ENCODE measurements at places on chromosomes 7 and 10. TPM values are rescaled to one million over a fixed set of nuclear protein-coding genes. Genes with fewer than 3 reads are reported as not detected.

Gene ADRA2A
- 0.06 TPM for total RNA-seq

Gene CPSF4
- 42.9 TPM for total RNA-seq

Gene ARHGEF5
- total RNA-seq: 2.5 TPM

Gene SYT15
- 2.7 TPM for total RNA-seq

Gene OR2A12
- total RNA-seq: not detected

Gene MYH16
- total RNA-seq: 0.39 TPM

Gene RINT1
- 19.2 TPM for total RNA-seq

Gene CHST15
- total RNA-seq: 7.6 TPM

Gene NPSR1
- total RNA-seq: not detected

Gene PTER
- total RNA-seq: 16.1 TPM

Gene SDK1
- 0.37 TPM for total RNA-seq

Gene NEURL1
- total RNA-seq: 0.75 TPM

Gene SPDYE5
- total RNA-seq: not detected

Gene WEE2
- not detected for total RNA-seq

Gene FFAR4
- total RNA-seq: 0.08 TPM

Gene CTTNBP2
- 0.29 TPM for total RNA-seq

Gene ARMS2
- not detected for total RNA-seq

Gene TSPAN33
- 6.4 TPM for total RNA-seq

Gene TMEM176A
- total RNA-seq: not detected

Gene SKAP2
- total RNA-seq: 17.5 TPM

Gene CLRN3
- not detected for total RNA-seq

Gene DYDC2
- not detected for total RNA-seq

Gene GRM8
- total RNA-seq: not detected

Gene CFAP43
- 0.25 TPM for total RNA-seq

Gene TSPAN15
- 103 TPM for total RNA-seq

Gene BTBD16
- total RNA-seq: 0.46 TPM

Gene KCND2
- not detected for total RNA-seq

Gene PLEKHS1
- total RNA-seq: 0.07 TPM

Gene GATA3
- 4.9 TPM for total RNA-seq

Gene IDI1
- 32.1 TPM for total RNA-seq

Gene NUTM2B
- total RNA-seq: 0.36 TPM
